Umbilical cord (tissue), 2 donors: ENCODE measurements at places on chromosomes 2 and 18. TPM values are rescaled to one million over a fixed set of nuclear protein-coding genes. Genes with fewer than 3 reads are reported as not detected.

PJVK gene
- 18.1 TPM for total RNA-seq

DNA sequence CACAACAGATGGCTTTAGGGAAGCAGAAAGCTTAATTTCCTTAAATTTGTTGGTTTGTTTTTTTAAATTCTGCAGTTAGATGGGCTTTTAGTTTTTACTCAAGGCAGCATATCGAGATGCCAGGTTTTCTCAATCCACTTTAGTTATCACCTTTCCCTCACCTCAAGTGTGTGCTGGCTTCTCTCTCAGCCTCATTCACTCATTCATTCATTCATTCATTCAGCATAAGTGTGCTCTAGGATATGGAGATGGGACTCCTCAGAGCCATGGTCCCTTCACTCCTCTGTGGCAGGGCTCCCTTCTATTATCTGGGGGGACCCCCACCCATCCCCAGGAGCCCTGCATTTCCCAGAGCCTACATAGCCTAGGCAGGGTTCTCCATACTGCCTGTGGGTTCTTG lies 19.0 kb downstream of the VIL1 start:
- no peak for DNase-seq

DNA sequence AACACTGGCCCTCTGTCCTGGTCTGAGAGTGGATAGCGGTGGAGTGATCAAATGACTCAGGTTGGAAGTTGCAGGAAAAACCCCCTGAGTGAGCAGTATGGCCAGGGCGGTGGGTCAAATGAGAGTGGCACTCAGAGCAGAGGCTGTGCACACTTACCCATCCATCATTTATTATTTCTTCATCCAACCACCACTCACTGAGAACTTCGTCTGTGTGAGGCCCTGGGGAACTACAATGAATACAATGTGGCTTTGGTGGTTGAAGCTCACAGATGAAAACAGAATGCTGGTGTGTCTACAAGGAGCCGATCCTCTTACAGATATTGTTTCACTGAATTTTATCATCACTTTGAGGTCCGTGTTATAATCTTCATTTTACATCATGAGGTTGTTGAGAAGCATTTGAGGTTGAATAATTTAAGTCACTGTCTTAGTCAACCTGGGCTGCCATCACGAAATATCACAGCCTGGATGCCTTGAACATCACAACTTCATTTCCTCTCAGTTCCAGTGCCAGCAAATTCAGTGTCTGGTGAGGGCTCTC lies 73.4 kb upstream of the ID2 start:
- DNase-seq: no peak

- DNase-seq: peak; percentile 46
Measured at GRCh38 chr18:56565551-56566345, 72.6 kb downstream of the TXNL1 start.

- DNase-seq: no peak
Measured at GRCh38 chr2:219706823-219707281, 79.4 kb downstream of the SLC4A3 start.
